ENCODE measurements at places on chromosomes 1 and 21.

GRCh38 chr1:94528299-94528698, 13.3 kb downstream of the F3 start:
- DNase-seq = no peak

- DNase-seq = no peak
Observed at GRCh38 chr1:66493731-66494130, 40.2 kb upstream of the SGIP1 start.

GRCh38 chr21:45170987-45171386, 96.6 kb downstream of the ADARB1 start:
- no peak for DNase-seq

DNA sequence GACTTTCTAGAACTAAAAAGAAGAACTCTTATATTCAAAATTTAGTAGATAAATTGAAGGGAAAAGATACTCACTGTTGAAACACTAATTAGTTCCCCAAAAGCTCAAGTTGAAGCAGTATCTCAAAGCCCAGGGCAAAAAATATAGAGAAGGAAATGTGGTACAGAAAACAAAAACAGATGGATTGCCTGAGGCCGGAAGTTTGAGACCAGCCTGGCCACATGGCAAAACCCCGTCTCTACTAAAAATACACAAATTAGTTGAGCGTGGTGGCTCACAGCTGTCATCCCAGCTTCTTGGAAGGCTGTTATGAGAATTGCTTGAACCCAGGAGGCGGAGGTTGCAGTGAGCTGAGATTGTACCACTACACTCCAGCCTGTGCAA, 36.0 kb downstream of the FAM177B start:
- no peak for DNase-seq

GRCh38 chr1:67897270-67897949, 64.1 kb upstream of the GNG12 start:
- no peak for DNase-seq
